ENCODE measurements at places on chromosomes 16 and 17.

DNA sequence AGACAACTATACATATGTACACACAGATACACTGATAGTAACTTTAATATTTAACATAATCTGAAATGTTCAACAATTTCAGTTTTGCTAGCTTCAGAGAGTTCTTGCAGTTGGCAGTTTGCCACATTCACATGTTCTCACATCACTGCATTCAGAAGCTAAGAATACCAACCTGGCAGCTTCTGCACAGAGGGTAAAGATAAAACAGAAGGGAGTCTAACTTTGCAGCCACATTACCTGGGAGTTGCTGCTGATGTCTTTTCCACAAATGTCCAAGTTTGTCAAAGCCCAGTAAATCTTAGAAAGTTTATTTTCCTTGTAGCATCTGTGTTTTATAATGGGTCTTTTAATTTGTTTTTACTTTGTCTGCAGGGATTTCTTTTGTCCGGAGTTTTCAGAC lies 332.0 kb downstream of the BCAS3 start:
- no peak for DNase-seq

DNA sequence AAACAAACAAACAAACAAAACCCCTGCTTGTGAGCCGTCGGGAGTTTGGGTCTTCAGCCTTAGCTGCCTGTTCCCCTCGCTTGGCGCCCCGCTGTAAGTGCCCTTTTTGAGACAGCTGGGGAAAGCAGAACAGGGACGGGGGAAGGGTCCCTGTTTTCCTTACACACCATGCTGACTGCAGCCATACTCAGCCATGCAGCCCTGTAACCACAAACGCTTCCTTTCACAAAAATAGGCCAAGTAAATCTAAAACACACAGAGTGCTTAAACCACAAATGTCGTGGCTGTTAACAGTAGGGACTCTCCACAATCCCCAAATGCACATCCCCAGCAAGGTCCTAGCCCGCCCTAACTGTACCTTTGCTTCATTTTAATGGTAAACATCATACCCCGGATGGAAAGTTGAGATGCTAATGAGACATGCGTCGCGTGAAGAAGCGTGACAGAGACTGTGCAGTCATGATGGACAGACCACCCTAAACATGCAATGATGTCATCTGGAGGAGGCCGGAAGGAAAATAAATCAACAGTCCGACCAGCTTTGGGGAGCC lies 129.9 kb downstream of the MGAT5B start:
- no peak for DNase-seq

DNA sequence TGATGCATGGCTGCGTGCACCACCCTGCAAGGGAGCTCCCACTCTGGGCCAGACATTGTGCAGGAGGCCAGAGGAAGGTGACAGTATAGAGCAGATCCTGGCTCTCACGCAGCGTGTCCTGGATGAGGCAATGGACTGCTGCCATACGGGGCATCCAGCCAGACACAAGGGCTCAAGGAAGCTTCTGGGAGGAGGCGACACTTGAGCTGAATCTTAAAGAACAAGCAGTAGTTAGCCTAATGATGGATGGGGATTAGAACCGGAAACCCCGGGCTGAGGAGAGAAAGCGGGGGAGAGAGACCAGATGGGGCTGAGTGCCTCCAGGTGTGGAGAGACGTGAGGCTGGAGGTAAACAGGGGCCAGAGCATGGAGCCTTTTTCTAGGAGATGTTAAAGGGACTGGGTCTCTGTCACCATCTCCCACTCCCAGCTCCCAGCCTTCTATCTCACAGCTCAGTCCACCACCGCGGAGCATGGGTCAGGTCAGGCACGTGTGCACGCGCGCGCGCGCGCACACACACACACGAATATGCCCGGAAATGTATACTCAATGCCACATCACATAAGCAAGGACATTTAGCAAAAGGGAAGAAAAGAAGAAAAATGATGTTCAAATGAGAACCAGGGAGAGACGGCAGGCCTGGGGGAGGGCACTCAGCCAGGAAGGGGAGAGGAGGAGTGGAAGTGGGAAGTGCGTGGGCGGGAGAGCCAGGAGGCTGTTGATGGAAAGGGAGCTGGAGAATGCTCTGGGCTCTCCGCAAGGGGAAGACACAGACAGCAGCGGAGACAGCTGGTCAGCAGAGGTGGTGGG lies 46.3 kb downstream of the CCDC42 start:
- no peak for DNase-seq

DNA sequence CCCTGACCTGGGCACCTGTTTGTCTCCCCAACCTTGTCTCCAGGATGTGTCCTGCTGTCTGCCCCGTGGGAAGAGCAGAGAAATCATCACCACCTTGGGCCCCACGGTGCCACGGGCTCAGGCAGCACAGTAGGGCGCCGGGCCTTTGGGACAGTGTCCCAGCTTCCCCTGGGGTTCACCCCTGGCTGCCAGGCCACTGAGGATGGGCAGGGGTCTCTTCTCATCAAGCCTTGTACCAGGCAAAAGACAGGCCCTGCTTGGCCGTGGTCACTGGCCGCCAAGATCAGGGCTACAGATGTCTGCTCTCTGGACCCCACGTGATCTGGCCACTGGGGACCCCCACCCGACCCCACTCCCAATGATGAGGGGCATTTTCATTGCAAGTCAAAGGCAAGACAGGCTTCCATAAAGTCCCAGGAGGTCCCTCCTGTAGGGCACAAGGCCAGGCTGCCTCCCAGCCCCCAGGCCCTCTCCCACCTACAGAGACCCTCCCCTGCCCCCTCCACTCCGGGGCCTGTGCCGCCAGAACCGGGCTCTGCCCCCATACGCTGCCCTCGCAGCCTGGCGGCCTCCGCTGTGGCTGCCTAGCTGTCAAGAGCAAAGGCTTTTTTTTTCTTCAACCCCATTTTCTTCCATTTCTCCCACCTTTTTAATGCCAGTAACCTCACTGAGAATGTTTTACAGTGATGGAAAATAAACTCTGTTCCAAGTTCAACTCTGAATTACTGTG lies 14.5 kb downstream of the DNAAF8 start:
- no peak for DNase-seq

DNA sequence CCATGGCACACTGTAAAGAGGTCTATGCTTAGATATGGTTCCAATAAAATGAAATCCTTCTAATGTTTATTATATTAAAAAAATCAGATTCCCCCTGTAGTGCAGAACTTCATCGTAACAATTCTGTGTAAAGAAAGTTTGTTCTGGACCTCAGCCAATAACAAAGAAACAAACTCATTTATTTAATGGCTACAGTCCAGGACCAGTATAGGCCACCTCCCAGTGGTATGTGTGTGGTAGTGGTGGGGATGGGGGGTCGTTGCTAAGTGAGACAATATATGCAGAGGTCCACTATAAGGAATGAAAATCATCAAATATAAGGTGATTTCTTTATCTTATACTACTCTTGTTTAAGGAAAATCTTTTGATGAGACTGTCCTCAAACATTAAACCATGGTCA lies 136.4 kb downstream of the CDK5R1 start:
- DNase-seq, result no peak

DNA sequence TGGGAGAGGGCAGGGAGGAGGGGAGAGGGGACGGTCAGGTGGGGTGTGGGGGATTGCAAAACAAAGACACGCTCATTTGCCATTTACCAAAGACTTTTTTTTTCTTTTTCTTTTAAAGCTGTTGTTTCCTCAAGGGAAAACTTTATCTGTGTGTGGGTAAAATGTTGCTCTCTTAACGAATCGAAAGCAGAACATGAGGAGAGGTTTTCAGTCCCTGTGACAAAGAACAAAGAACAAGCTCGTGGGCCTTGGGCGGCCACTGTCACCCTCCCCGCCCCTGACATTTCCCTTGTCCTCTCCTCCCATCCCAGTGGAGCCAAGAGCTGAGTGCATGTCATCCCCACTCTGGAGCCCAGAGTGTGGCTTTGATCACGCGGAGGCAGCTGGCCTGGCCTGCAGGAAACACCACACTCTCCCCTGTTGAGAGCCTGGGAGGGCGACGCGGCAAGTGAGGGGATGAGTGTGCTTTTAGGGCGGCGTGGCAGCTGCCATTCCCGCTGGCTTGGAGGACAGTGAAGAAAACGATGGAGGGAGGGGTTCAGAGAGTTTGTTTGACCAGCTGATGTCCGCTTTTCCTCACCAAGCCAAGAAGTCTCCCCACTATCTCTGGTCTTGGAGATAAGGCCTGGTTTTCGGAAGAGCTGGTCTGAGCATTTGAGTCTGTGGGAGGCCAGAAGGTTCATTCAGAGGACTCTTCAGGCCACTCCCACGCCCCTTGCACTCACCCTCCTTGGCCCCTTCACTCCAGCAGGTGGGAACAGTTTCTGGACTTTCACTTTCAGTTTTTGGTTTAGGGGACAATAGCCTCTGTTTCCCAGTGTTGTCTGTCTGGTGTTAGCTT lies 11.4 kb downstream of the CCR7 start:
- no peak for DNase-seq

GRCh38 chr16:4365014-4365406 lies 6.6 kb upstream of the VASN start:
- DNase-seq, result no peak

DNA sequence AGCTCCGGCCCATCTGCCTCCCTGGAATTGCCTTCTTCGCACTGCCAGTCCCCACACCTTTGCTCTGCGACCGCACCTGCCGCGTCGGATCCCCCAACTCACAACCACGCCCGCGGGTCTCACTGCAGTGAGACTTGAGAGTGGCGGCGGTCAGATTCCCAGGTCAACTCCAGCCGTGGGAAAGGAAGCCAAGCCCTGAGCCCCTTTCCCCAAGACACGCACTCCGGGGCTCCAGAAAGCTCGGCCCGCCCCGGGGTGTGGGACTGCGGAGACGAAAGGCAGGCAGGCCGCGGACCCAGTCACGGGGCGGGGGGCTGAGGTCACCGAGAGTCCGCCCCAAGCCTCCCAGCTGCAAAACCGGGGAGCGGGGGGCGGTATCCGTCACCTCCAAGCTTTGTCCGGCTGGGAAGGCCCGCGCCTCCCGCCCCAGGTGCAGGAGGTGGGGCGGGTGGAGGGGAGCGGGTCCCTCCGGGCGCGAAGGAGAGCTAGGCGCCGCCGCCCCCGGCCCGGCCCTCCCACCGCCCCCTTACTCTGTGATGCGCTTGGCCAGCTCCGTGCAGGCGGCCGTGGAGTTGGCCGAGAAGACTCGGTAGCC lies 615 bp downstream of the PRPSAP1 start:
- no peak for DNase-seq

DNA sequence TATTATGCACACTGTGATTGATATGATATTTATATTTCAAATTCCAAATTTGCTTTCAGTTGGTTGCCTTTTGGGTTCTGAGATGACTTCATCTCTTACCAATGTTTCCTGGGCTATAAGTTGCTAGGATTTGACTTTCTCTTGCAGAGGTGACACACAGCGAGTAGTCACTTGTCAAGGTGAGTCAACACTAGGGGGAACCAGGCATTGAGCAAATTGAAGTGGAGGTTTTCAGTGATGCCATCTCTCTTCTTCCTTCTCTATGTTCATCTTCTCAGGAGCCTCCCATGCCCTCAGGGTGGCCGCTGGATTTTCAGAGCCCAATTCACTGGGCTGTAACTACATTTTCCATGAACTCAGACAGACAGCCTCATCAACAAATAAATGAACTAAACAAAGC lies 6.0 kb upstream of the CPD start:
- no peak for DNase-seq

- DNase-seq, result no peak
Measured at GRCh38 chr16:87358696-87359095, 24.9 kb downstream of the FBXO31 start.

- peak; percentile 31 for DNase-seq
Measured at GRCh38 chr16:10598157-10598556, 17.8 kb upstream of the EMP2 start.

GRCh38 chr17:77527836-77528505 lies 387.2 kb downstream of the SEC14L1 start:
- DNase-seq, result no peak

GRCh38 chr16:82954224-82954929 lies 327.6 kb downstream of the CDH13 start:
- no peak for DNase-seq

GRCh38 chr16:48607056-48607825 lies 2.7 kb downstream of the N4BP1 start:
- no peak for DNase-seq

DNA sequence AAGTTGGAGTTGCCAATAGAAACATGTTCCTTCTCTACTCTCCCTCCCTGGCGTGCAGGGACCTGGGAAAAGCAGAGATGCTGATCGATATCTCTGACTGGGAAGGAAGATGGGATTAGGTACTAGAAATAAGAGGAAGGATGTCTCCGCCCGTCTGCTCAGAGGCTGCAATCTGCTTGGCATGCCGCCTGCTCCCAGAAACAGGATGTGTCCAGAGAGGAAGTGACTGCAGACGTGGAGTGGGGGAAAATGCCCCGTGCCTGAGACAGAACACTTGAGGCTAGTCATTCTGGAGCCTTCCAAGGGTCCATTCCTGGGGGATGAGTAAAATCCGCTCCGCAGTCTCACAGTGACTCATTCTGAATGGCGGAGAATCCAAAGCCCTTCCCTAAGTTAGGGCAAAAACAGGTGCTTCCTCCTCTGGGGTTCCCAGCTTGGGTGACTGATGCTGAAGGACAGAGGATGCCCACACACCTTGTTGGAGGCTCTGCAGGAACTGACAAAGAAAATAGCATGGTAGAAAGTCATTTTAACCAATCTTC lies 45.0 kb upstream of the SMURF2 start:
- no peak for DNase-seq

DNA sequence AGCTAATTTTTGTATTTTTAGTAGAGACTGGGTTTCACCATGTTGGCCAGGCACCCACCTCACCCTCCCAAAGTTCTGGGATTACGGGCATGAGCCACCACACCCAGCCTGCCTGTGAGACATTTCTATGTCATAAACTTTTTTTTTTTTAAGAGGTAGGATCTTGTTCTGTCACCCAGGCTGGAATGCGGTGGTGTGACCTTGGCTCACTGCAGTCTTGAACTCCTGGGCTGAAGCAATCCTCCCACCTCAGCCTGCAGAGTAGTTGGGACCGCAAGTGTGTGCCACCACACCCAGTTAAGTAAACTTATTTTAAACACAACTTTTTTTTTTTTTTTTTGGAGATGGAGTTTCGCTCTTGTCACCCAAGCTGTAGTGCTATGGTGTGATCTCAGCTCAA lies 47.2 kb downstream of the SCNN1G start:
- no peak for DNase-seq

GRCh38 chr16:50093607-50094539 lies 28.1 kb downstream of the HEATR3 start:
- DNase-seq, result no peak

- DNase-seq, result no peak
Measured at GRCh38 chr16:21283521-21284289, 5.6 kb upstream of the CRYM start.

All from hematopoietic multipotent progenitor cell treated with erythropoietin and hydrocortisone succinate and interleukin-3 and kit ligand, for 17 days (in vitro differentiated cells).